Pancreas (tissue), 10 donors: ENCODE measurements at places on chromosomes 7 and 10. TPM values are rescaled to one million over a fixed set of nuclear protein-coding genes. Genes with fewer than 3 reads are reported as not detected.
A peak's percentile ranks its signal among the peaks of the same experiment; 100 is the strongest.

- H3K4me1 ChIP-seq, result no peaks in the 10 kb centered on the region
- H3K36me3 ChIP-seq, result peaks cover 9% of the 10 kb centered on the region
- no peaks in the 10 kb centered on the region for H3K27me3 ChIP-seq
- no peak overlapping the region for H3K27ac ChIP-seq
- H3K4me3 ChIP-seq, result no peak overlapping the region
These were observed 5.9 kb downstream of the PGAM2 start for GRCh38 chr7:44059219-44060090.

DNA sequence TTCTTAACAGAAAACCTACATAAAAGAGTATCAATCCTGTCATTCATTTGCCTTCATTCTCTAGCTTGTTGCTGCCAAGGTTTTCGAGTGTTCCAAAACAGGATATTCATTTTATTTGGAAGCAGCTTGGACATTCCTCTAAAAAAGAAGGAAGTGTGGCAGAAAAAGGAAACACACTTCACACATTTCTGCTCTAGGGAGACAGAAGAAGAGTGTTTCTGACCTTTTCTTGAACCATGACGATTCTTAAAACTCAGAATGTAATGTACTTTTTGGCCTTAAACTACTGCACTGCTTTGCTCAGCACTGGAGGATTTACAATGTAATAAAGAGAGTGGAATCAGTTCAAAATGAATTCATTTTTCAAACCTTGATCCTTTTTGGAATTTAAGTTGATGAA is 81.3 kb downstream of the SEMA3A start:
- no peaks in the 10 kb centered on the region for H3K4me1 ChIP-seq
- no peak for DNase-seq
- H3K27me3 ChIP-seq, result no peaks in the 10 kb centered on the region
- no peaks in the 10 kb centered on the region for H3K36me3 ChIP-seq
- H3K4me3 ChIP-seq, result no peak overlapping the region

- no peak overlapping the region for H3K27ac ChIP-seq
- H3K4me1 ChIP-seq, result peaks cover 2% of the 10 kb centered on the region
- H3K4me3 ChIP-seq, result no peak overlapping the region
- DNase-seq, result no peak
These were observed 85.0 kb downstream of the SGMS1 start for GRCh38 chr10:50538555-50539398.

DNA sequence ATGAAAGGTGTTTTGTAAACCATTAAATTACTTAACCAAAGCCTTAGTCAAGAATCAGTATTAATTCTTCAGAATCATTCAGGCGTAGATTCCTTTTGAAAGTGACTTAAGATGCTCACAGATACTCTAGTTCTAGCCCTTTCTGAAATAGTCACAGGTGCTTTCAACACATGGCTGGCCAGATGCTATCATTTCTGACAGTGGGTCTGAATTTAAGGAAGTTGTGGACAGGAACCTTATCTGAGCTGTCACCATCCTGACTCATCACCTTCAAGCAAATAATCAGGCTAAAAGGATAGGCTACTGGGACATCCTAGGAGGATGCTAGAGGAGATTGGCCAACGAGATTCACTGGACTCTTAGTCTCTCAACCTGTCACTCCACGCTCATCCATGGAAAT is 501.5 kb downstream of the LRMDA start:
- H3K4me1 ChIP-seq, result no peaks in the 10 kb centered on the region
- H3K27ac ChIP-seq, result no peak overlapping the region
- H3K36me3 ChIP-seq, result no peaks in the 10 kb centered on the region

DNA sequence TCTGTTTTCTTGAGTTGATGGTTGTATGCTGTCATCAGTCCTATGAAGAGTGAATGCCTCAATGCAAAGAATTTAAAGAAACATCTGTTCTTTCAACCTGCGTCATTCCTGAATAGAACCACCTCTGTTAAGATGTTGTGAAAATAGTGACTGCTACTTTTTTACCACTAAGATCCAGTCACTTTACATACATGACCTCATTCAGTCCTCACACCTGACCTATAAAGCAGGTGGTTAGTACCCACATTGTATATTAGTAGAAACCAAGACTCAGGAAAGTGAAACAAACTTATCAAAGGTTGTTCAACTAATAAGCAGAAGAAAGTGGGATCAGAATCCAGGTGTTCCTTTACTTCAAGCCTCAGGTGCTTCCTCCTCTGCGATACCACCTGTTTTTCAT is 64.8 kb downstream of the ITGB8 start:
- peaks cover 1% of the 10 kb centered on the region for H3K4me1 ChIP-seq
- no peak overlapping the region for H3K4me3 ChIP-seq
- H3K36me3 ChIP-seq, result no peaks in the 10 kb centered on the region
- DNase-seq, result no peak

DNA sequence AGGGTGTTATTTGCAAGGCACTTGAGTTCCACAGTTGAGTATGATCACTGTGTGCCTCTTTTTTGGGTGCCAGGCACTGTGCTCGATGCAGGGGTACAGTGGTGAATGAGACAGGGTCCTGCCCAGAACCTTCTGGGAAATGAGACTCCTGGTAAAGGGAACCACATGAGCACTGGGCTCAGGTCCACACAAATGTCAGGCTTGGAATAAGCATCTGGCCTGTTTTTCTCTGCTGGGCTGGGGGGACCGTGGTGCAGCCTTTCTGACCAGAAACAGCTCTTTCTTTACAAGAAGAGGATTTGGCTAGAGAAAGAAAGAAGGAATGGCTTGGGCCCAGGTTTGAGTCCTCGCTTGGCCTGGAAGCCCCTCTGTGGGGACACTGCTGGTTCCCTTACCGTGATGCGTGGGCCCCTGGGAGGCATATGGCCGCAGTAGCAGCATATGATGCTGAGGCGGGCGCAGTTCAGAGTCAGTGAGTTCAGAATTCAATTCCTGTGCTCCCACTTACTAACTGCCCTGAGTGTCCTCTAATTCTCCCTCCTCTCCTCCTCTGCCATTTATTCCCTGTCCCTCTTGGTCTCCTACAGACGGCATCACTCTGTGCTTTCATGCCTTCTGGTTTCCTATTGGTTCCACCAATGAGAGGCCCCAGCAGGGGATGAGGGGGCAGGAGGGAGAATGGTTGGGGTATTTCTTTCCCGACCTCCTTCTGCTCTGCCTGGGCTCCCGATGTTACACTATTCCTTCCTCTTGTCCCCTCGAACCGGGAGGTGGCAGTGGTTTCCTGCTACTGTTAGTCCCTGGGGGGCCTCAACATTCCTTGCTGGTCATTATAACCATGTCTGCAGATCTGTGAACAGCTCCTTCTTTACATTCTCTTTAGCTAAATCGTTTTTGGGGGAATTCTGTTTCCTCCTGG is 9.6 kb upstream of the KCP start:
- no peaks in the 10 kb centered on the region for H3K27me3 ChIP-seq
- H3K4me1 ChIP-seq, result no peaks in the 10 kb centered on the region
- H3K27ac ChIP-seq, result no peak overlapping the region
- DNase-seq, result peak; percentile 10
- no peak overlapping the region for H3K4me3 ChIP-seq

The TNPO3 gene
- 20.7 TPM for total RNA-seq

The TFR2 gene
- 0.51 TPM for total RNA-seq

The OR6V1 gene
- not detected for total RNA-seq

The PLCE1 gene
- total RNA-seq, result 4.3 TPM
